Activated CD8-positive, alpha-beta memory T cell treated with anti-CD3 and anti-CD28 coated beads for 4 hours (primary cell): ENCODE measurements at places on chromosomes 1 and 21.

- DNase-seq = no peak
Measured at GRCh38 chr21:33993286-33994231, 78.0 kb upstream of the ATP5PO start.

DNA sequence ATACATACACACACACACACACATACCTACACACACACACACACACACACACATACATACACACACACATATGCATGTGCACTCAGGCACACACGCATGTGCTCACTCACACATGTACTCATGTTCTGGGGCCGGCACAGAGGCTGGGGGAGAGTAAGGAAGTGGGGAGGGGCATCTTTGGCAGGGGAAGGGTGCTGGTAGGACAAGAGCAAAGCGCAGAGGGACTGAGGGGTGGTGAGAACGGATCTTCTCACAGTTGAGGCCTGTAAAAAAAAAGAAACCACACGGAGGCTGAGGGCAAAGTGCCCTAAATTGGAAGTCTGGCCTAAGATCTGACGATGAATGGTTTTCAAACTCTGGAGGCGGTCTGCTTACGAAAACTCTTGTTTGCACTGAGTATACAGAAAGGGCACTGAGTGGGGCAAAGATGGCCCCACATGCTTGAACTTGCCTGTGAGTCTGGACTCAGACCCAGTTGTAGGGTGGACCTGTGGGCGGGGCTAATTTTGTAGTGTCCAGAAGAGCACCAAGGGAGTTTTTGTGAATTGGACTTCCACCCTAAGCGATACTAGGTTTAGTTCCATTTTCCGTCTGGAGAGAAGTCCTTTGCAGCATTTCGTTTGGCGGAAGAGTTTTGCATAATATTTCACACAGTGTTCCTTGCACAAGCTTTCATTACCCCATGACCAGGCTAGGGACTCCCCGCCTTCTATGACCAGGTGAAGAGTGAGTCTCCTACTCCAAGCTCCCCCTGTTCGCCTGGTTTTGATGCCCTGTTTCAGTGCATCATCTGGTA lies 79.3 kb upstream of the LYST start:
- no peak for DNase-seq

- DNase-seq = no peak
Measured at GRCh38 chr1:225474439-225474985, 46.7 kb upstream of the LBR start.

- no peak for DNase-seq
Measured at GRCh38 chr1:201774224-201774982, 54.6 kb upstream of the IPO9 start.

- DNase-seq = no peak
Measured at GRCh38 chr1:223038288-223039006, 104.6 kb downstream of the TLR5 start.

- DNase-seq = no peak
Measured at GRCh38 chr1:47262787-47263413, 30.9 kb upstream of the TAL1 start.

DNA sequence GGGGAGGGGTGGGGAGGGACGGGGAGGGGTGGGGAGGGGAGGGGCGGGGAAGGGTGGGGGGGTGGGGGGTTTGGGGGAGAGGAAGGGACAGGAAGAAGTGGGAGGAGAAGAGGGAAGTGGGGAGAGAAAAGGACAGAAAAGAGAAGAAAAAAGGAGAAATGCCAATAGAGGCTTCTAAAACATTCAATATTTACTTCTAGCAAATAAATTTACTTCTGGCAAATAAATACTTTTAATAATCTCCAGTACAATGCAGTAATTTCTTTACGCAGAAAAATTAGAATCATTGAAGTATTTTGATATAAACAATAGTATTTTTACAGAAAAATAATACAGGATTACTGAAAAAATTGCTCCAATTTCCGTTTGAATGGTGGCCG lies 9.4 kb upstream of the GPR161 start:
- no peak for DNase-seq
